ENCODE measurements at places on chromosomes 2 and 18.

GRCh38 chr18:25724121-25724520 lies 366.3 kb downstream of the SS18 start:
- DNase-seq = no peak

DNA sequence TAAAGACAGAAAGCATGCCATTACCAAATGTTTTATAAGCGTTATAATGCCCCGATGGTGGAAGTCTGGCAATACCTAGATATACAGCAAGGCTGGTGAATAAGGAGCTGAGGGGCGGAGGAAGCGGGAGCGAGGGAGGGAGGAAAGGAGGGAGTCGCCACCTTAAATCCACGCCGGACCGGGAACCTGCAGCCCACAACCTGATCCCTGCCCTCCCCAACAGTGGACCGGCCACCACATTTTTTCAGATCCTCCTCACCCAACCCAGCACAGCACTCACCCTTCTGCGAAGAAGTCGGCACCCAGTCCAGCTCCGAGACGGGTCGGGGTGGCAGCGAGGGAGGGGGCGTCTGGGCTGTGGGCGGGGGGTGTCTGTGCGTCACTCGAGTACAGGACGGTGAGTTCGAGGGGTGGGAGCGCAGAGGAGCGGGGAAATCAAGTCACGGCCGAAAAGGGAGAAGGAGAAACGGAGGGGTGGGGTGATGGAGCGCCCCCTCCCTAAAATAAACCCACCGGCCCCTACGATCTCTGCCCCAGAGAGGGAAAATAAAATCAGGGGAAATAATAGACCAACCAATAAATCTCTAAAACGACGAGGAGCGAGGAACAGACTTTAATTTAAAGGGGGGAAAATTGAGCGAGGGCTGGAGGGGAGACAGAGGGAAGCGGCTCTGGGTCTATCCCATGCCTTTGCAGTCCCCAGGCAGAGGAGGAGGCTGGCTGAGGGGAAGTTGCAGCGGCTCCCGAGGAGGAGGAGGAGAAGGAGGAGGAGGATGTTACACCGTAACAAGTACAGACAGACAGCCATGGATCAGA lies 96.5 kb upstream of the SERTAD2 start:
- peak; percentile 20 for DNase-seq

- DNase-seq = no peak
These were observed 13.3 kb downstream of the CD28 start for GRCh38 chr2:203719456-203720410.

DNA sequence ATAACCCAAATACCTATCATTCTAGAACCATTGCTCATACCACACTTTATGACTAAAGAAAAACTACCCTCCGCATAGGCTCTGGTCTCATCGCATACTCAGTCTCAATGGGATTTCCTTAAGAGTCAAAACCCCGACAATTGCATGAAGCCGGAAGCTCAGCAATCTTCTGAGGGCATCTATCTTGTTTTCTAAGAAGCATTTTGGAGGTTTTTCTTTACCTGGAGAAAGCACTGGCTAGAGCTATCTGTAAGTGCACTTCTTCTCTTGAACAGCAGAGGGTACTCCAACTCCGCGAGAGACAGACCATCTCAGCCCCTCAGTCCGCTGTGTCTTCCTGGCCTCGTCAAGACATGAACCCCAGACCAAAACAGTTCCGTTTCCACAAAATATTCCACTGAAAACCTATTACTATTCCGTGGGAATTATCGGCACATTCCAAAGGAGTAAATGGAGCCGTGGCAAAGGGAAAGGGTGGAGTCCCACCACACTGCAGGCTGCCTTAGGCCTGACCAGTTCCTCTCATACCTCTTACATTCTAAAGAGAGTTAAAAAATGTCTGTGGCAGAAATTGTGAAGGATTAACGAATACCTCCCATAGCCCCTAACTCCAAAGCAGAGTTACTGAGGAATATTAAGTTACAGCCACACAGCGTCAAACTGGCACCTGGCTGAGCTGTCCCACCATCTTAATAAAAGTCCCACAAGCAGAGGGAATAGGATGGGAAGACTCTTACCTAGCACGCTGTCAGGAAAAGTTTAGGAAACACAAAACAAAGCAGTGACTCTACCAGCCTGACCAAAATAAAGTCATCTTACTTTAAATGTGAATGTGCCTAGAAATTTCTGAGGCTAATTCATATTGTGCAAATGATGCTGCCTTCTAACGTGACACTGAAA lies 325.6 kb upstream of the VRK2 start:
- DNase-seq = peak; percentile 75

DNA sequence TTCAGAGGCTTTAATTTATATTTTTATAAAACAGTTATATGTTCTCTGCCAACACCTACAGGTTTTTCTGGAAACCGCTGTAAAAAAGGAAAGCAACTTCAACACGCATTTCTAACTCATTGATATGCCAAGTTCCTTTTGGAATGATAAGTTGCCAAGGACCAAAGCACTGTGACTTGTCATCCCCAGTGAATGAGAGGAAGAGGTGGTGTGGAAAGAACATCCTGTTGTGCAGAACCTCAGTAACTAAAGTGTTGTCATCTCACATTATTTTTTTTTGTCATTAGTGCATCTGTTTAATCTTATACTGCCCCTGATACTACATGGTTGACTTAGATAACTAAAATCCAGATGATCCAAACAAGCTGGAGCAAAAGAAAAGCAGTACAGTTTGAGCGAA lies 96.0 kb upstream of the NEUROD1 start:
- DNase-seq = no peak

Measured in posterior cingulate gyrus (tissue), 11 donors.